ENCODE measurements at places on chromosomes 16 and 17.

- no peak for DNase-seq
These were observed 13.5 kb upstream of the DHRS13 start for GRCh38 chr17:28916302-28916934.

DNA sequence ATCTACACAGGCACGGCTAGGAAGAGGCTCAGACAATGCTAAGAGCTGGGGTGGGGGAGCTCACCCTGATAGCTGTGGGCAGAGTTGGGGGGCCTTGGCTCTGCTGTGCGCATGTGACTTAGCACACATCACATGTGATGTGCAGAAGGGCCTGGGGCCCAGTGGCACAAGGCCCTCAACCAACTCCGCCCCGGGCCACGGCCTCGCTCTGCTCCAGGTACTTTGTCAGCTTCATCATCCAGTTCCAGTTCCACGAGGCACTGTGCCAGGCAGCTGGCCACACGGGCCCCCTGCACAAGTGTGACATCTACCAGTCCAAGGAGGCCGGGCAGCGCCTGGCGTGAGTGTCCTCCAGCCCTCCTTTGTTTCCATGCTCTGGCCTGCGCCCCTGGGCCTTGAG is 19.3 kb downstream of the ACE start:
- no peak for DNase-seq

DNA sequence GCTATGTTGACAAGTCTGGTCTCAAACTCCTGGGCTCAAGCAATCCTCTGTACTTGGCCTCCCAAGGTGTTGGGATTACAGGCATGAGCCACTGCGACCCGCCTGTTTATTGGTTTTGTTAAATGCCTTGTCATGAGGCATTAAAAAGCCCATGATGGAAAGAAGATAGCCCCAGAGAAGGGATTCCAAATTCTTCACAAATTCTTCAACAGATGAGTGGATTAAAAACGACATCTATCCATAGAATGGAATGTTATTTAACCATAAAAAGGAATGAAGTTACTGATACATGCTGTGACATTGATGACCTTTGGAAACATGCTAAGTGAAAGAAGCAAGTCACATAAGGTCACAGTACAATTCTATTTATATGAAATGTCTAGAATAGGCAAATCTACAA is 4.7 kb downstream of the SGF29 start:
- no peak for DNase-seq

DNA sequence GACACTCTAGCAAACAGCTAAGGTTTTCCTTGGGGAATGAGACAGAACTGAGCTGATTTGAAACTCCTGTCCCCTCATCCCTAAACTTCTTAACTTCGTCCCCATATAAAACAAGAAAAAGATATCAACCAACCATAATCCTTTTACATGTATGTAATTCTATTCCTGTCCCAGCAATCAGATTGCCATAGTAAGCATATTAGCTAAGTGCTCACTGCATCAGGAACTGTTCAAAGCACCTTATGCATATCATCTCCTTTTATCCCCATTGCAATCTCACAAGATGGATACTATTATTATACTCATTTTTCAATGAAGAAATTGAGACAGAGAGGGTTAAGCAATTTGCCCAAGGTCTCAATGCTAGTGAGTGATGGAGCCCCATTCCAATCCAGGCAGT is 6.8 kb downstream of the KIF18B start:
- no peak for DNase-seq

- no peak for DNase-seq
These were observed 27.2 kb upstream of the BRD7 start for GRCh38 chr16:50395763-50396710.

DNA sequence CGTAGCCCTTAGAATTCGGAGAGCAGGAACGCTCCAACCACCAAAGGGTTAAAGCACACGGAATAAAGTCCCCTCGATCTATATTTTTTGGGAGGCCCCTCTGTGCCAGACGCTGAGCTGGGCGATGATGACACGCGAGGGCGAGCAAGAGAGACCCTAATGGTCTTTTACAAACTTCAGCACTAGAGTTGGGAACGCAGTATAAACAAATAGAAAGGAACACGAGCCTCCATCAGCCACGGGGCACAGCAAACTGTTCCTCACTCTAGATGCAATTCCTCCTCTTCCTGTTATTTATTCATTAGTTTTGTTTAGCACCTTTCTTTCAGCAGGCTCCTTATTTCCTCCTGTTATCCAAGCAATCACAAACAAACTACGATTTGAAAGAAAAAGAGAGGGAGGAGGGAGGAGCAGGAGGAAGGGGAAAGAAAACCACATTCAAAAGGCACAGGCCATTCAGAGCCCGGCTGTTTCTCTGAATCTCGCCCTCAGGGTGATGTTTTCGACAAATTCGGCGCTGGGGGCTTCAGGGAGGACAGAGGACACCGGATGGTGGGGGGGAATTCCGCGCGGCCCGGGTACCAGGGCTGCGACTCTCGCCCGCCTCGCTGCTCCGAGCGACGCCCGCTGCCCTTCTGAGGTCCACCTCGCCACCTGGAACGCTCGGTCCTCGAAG is 1.6 kb downstream of the TOX3 start:
- DNase-seq, result no peak

GRCh38 chr17:57032343-57032742 is 52.7 kb upstream of the AKAP1 start:
- peak; percentile 60 for DNase-seq

DNA sequence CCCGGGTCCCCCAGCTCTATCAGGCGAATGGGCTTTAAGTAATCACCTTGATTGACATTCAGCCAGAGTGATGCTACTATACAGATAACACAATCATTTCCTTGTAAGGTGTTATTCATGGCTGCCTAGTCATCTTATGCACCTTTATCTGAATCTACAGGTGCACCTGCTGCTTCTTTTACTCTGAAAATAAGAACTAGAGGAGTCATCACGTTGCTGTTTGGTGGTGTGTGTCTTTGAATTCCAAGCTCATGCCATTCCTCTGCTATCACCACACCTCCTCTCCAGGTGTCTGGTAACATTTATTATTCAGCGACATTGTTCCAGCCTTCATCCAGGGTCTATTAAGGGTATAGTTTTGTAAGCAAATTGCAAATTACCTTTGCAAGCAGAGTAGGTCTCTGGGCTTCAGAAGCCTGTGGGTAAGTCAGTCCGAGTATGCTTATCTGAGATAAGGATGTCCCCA is 51.9 kb downstream of the NOS2 start:
- DNase-seq, result no peak
